ENCODE measurements at places on chromosomes 5 and 9.

- no peaks in the 10 kb centered on the region for H3K27me3 ChIP-seq
- no peaks in the 10 kb centered on the region for H3K36me3 ChIP-seq
- H3K27ac ChIP-seq = no peak overlapping the region
- DNase-seq = no peak
Observed at GRCh38 chr5:152838241-152838786, 433.2 kb upstream of the NMUR2 start.

GRCh38 chr9:99859243-99859980 is 37.7 kb downstream of the NR4A3 start:
- H3K4me1 ChIP-seq = peaks cover 15% of the 10 kb centered on the region
- H3K27ac ChIP-seq = no peak overlapping the region
- H3K4me3 ChIP-seq = no peak overlapping the region
- no peaks in the 10 kb centered on the region for H3K36me3 ChIP-seq

DNA sequence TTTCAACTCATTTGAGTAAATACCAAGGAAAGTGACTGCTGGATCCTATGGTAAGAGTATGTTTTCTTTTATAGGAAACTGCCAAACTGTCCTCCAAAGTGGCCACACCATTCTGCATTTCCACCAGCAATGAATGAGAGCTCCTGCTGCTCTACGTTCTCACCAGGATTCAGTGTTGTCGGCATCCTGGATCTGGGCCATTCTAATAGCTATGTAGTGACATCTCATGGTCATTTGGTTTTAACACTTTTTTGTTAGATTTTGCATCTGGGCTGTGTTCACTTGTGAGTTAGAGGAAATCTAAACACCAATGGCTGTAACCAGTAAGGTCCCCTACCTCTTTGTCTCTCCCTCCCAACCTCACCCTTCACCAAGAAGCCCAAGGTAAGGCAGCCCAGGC is 115.9 kb downstream of the ATPSCKMT start:
- DNase-seq = peak; percentile 34
- H3K36me3 ChIP-seq = no peaks in the 10 kb centered on the region
- H3K4me3 ChIP-seq = no peak overlapping the region
- peaks cover 2% of the 10 kb centered on the region for H3K27me3 ChIP-seq

GRCh38 chr5:31119938-31120641 is 73.4 kb upstream of the CDH6 start:
- H3K4me3 ChIP-seq = no peak overlapping the region
- no peak for DNase-seq
- no peaks in the 10 kb centered on the region for H3K27me3 ChIP-seq

DNA sequence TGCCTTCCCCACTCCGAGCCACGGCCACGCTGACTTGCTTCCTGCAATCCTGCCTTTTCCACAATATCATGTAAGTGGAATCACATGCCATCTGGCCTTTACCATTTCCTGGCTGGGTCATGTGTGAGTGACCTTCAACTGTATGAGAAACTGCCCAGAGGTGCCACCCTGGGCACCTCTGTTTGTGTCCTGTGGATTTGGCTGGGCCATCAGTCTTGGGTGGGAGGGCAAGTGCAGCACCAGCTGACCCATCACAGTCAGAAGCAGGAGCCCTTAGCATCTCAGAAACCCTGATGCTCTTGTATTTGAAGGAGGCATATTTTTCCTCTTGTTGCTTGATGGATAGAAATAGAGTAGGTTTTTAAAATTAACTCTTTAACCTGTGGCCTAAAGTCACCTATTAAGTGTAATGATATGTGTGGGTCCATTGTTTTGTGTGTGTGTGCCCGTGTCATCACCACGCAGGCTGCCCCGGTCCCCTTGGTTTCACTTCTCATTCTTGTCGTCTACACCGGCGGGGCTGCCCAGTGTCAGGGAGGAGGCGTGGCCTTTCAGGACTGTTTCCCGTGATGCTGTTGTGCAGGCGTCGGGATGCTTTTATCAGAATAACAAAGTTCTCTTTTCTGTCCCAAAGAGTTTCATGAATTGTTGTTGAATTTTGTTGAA is 52.1 kb upstream of the CACNA1B start:
- H3K27me3 ChIP-seq = peaks cover 2% of the 10 kb centered on the region
- no peak overlapping the region for H3K27ac ChIP-seq
- no peak for DNase-seq
- no peak overlapping the region for H3K4me3 ChIP-seq

GRCh38 chr5:54870271-54870670 is 115.1 kb downstream of the ESM1 start:
- peaks cover 6% of the 10 kb centered on the region for H3K27me3 ChIP-seq
- DNase-seq = no peak
- H3K4me1 ChIP-seq = peaks cover 22% of the 10 kb centered on the region
- no peaks in the 10 kb centered on the region for H3K36me3 ChIP-seq

DNA sequence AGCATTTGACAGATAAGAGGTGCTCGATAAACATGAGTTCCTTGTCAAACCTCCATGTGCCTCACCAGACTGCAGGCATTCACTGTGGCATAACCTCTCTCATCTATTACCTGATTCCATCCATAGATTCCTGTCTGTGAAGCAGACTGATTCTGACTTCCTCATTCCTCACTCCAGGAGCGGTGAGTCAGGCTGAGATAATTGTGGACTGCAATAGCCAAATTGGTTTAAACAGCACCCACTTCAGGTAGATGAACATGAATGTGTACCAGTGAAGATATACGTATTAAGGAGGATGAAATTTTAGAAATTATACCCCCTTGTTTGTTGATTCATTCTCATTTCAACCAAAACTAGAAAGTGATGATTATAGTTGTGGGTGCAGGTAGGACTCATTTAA is 391.2 kb downstream of the HINT1 start:
- no peak overlapping the region for H3K4me3 ChIP-seq
- no peaks in the 10 kb centered on the region for H3K36me3 ChIP-seq
- 0 out of 2 replicates have a peak, but pooled peaks cover 2% of the 10 kb centered on the region for H3K27me3 ChIP-seq
- DNase-seq = no peak
- no peak overlapping the region for H3K27ac ChIP-seq
- no peaks in the 10 kb centered on the region for H3K4me1 ChIP-seq

All from HFFc6 (cell line).